Colonic mucosa (tissue), 4 donors: ENCODE measurements at places on chromosomes 5 and 9. TPM values are rescaled to one million over a fixed set of nuclear protein-coding genes. Genes with fewer than 3 reads are reported as not detected.

Gene DPM2
- 25.7 TPM for total RNA-seq

Gene S1PR3
- total RNA-seq, result 0.67 TPM

Gene SUSD3
- 1.6 TPM for total RNA-seq

Gene FOXD4L4
- 0.30 TPM for total RNA-seq

Gene LCN15
- 3.4 TPM for total RNA-seq
